Uterine smooth muscle cell (primary cell): ENCODE measurements at places on chromosomes 7 and 10. TPM values are rescaled to one million over a fixed set of nuclear protein-coding genes. Genes with fewer than 3 reads are reported as not detected.

The CCDC136 gene
- total RNA-seq = 14.7 and 17.9 TPM in 2 replicates

The SUN3 gene
- not detected in 2 replicates for total RNA-seq

The SAMD9 gene
- total RNA-seq = 11.5 and 21.1 TPM in 2 replicates

The R3HCC1L gene
- 16.0 and 16.9 TPM in 2 replicates for total RNA-seq

The SYT15 gene
- 0.12 TPM in 1 of 2 replicates, not detected in the other for total RNA-seq

The PLCE1 gene
- total RNA-seq = 2.2 and 2.5 TPM in 2 replicates

The DEPP1 gene
- 0.44 and 2.0 TPM in 2 replicates for total RNA-seq

The MPP7 gene
- 0.33 and 1.6 TPM in 2 replicates for total RNA-seq
